Pulmonary artery endothelial cell (primary cell): ENCODE measurements at places on chromosomes 5 and 9. TPM values are rescaled to one million over a fixed set of nuclear protein-coding genes. Genes with fewer than 3 reads are reported as not detected.

Gene NRARP
- 14.0 and 16.0 TPM in 2 replicates for total RNA-seq

Gene IRX2
- not detected in 2 replicates for total RNA-seq

Gene NUTM2G
- not detected in 2 replicates for total RNA-seq

Gene ADAMTS19
- not detected in 2 replicates for total RNA-seq

Gene CNTNAP3B
- 51.9 and 202 TPM in 2 replicates for total RNA-seq

Gene TMEM252
- total RNA-seq: not detected in 2 replicates

Gene DMRT2
- total RNA-seq: not detected in 2 replicates

Gene PCDHB3
- 0.20 and 0.35 TPM in 2 replicates for total RNA-seq

Gene GFM2
- 40.6 and 55.2 TPM in 2 replicates for total RNA-seq

Gene STKLD1
- total RNA-seq: 0.46 and 0.81 TPM in 2 replicates

Gene SHISAL2B
- total RNA-seq: not detected in 2 replicates

Gene FIBCD1
- total RNA-seq: not detected in 2 replicates
